Stimulated activated CD8-positive, alpha-beta memory T cell treated with anti-CD3 and anti-CD28 coated beads, Interleukin-4, amount 100 ng/mL, for 48 hours (primary cell): ENCODE measurements at places on chromosomes 16 and 17.

DNA sequence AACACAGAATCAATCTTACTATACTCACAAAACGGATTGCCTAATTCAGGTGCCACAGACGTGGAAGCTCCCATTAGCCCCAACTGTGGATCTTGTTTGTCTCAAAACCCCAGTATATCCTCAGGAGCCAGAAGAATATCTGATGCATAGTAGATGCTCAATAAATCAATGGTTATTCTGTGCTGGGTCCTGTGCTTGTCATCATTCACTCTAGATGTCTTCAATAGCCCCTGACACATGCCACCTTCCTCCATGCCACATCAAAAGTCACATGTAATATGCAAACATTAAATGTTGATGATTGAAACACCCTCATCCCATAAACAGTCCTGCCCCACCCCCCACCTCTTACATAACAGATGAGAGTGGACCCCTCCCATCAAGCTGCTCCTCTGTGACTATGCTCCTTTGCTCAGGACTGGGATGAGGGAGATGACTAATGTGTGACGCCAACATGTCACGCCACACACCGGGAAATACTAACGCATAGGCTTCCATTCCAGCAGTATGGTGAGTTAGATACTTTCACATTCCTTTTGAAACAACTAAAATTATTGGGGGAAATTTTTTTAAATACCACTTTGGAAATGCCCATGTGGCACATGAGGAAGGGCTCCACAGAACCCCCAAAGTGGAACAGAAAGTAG lies 267.6 kb upstream of the SDK2 start:
- no peak for DNase-seq

- no peak for DNase-seq
Observed at GRCh38 chr16:8718851-8719680, 44.6 kb downstream of the ABAT start.

GRCh38 chr17:81865358-81865732 lies 5.0 kb upstream of the P4HB start:
- DNase-seq: no peak

DNA sequence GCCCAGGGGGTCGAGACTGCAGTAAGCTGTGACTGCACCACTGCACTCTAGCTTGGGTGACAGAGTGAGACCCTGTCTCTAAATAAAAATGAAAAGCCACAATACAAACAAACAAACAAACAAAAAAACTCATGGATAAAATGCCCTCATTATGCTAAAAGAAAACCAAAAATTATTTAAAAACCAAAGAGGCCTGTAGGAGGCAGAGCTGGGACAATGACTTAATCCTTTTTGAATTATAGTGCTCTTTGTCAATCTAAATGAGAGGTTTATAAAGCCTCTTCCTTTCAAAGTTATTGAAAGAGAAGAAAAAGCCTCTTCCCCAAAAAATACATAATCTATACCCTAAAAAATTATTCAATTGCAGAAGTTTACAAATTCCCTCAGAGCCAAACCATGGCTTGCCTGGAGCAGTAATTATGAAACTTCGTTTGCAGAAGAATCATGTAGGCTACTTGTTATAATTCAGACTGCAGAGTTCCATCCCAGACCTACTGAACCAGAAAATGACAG lies 18.5 kb downstream of the CRLF3 start:
- DNase-seq: no peak

GRCh38 chr16:86213437-86214205 lies 296.7 kb upstream of the FOXF1 start:
- DNase-seq: no peak

- DNase-seq: no peak
Observed at GRCh38 chr16:85754413-85754812, 3.5 kb upstream of the C16orf74 start.

GRCh38 chr16:25066747-25067631 lies 44.6 kb upstream of the LCMT1 start:
- DNase-seq: peak; percentile 91

- DNase-seq: no peak
Observed at GRCh38 chr16:11179574-11179973, 76.4 kb downstream of the SOCS1 start.

- DNase-seq: no peak
Observed at GRCh38 chr17:44273607-44274006, 5.7 kb upstream of the SLC4A1 start.

DNA sequence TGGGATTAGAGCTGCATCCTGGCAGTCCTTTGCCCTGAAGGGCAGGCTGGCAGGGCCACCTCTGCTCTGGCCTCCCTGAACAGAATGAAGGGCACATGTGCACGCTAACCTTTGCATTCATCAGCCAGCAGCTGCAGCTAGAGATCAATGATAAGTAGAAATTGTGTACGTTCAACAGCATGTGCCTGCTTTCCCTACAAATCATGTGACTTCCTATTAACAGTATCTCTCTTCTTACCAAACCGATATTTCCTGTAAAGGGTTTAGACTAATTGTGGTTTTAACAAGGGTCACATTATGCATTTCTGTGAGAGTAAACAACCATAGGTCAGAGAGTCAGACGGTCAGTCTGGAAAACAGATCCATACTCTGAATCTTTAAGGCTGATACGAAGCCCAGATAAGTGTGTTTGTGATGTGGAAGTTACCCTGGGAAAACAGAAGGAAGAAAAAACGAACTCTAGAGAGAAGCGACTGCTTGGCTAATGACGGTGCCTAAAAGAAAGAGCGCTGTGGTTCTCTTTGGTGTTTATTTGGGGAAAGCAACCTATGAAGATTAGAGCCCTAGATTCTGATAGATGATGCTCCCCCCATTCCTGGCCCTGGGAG lies 219.4 kb downstream of the MAF start:
- DNase-seq: no peak

- no peak for DNase-seq
Observed at GRCh38 chr17:42198897-42199296, 4.6 kb upstream of the GHDC start.

- no peak for DNase-seq
Observed at GRCh38 chr16:51049678-51050376, 101.2 kb downstream of the SALL1 start.

GRCh38 chr17:39401412-39402243 lies at the start of gene FBXL20:
Gene FBXL20 (minus strand): TSS chr17:39401626. CDS start chr17:39401402, 224 bp downstream.
- peak; percentile 94 for DNase-seq

DNA sequence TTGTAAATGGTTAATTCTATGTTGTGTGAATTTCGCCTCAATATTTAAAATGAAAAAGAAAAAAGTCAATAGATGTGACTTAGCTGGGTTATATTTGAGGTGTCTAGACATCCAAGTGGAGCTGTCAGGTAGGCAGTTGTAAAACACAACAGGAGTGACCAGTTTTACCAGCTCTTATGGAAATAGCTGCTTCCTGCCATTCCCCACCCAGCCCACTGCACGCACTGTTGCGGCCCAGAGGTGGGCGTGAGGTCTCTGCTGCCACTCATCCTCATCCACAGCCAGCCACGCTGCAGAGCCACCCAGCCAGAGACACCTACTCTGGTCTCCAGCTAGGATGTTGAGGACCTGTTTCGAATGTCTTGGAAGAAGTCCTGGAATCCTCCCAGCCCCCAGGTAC lies 3.4 kb upstream of the CARD14 start:
- no peak for DNase-seq

GRCh38 chr17:45022288-45022648 lies 29.2 kb downstream of the DCAKD start:
- no peak for DNase-seq

DNA sequence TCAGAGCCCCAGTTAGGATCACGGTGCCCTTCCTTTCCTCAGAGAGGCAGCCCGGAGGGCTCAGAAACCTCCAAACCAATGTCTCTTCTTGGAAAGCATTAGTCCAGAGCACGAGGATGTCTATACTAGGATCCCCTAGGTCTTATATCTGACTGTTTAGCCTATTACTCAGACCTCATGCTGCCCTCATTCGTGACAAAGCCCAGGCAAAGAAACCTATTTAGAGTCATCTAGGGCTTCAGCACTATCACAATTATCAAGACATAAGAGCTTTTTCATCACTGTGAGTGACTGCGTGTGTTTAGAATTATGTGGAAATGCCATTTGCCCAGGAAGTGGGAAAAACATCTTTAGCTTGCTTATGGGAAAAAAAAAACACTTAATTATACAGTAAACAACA lies 159.8 kb upstream of the NOL11 start:
- DNase-seq: no peak

- no peak for DNase-seq
Observed at GRCh38 chr17:34403006-34403405, 40.0 kb upstream of the CCL1 start.

DNA sequence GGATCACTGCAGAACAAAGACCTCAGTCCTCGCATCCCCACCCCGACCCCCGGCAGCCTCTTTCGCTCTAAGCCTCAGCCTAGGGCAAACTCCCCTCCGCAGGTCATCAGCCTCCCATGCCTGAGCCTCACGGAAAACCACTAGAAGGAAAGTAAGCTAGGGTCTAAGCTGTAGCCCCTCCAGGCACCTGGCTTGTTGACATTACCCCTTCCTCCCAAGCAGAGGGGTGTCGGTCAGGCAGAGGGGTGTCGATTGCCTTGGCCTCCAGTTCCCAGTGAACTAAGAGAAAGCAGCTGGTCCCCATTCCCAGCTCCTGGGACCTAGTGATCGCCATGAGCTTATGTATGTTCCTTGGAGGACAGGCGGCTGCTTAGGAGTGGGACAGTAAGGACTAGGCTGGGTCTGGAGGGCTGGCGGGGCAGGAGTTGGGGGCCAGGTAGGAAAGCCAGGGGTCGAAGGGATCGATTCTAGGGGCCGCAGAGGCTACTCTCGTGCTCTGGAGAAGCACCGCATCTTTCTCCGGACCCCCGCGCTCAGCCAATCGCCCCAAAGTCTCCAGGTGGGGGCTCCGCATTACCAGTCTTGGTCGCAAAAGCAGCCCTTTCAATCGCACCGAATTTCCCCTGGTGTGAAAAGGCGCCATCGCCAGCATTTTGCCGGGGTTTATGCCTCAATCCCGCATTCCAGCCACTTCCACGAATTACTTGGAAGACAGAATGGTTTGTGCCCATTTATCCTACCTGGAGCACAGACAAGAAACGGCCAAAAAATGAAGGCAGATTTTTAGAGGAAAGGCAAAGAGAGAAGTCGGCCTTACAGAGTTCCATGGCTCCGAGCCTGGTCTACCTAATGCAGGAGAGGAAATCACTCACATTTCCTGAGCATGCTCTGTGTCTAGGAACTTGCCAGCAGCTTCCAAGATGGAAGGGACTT lies 21.3 kb upstream of the HOXB13 start:
- no peak for DNase-seq

- no peak for DNase-seq
Observed at GRCh38 chr17:21371511-21372081, 4.6 kb upstream of the KCNJ12 start.

DNA sequence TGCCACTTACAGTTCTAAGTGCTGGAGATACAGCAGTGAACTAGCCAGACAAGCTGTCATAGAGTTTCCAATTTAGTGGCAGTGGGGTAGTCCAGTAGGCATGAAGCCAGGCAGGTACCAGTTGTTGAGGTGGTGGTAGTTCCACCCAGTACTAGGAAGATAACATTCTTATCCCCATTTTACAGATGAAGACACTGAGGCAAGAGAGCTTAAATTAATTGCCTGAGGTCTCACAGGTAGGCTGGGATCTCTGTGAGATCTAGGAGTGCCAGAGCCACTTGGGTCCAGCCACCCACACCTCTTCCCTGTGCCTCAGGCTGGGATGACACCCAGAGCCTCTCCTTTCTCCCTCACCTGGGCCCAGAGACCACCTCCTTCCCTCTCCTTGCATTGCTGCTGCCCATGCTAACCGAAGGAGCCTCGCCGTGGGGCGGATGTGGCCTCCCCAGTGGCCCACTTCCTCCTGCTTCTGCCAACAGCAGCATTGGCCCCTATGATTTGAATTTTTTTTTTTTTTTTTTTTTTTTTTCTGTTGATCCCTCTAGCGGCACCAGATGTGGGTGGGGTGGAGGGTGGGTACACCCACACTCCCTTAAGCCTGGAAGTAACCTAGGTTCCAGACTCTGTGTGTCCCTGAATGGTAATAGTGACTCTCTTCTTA lies 114.0 kb downstream of the PRKCB start:
- DNase-seq: peak; percentile 75

DNA sequence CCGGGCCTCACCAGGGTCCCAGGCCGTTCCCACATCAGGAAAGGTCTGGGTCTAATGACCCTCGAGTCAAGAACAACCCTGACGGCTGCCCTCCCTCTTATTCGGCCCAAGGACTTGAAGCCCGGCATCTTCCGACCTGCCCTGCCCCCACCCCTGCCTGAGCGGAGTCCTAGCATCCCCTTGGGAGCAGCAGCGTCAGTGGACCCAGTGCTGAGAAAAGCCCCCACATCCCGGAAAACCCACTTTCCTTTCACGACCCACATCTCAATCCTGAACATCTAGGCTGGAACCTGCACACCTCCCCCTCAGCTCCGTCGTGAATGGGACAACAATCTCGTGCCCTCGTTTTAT lies 769 bp downstream of the TMEM88 start:
- DNase-seq: peak; percentile 27

DNA sequence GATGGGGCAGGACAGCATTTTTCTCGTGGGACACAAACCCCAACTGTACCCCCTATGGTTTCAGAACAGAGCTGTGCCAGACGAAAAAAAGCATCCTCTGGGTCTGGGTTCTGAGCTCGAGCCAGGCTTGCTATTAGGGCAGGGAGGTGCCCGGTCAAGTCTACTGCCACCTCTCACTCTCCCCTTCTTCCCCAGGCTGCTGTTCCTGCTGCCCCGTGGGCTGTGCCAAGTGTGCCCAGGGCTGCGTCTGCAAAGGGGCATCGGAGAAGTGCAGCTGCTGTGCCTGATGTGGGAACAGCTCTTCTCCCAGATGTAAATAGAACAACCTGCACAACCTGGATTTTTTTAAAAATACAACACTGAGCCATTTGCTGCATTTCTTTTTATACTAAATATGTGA lies 1.1 kb downstream of the MT1E start:
- DNase-seq: no peak

GRCh38 chr16:88059701-88060386 lies 108.6 kb downstream of the BANP start:
- DNase-seq: no peak

DNA sequence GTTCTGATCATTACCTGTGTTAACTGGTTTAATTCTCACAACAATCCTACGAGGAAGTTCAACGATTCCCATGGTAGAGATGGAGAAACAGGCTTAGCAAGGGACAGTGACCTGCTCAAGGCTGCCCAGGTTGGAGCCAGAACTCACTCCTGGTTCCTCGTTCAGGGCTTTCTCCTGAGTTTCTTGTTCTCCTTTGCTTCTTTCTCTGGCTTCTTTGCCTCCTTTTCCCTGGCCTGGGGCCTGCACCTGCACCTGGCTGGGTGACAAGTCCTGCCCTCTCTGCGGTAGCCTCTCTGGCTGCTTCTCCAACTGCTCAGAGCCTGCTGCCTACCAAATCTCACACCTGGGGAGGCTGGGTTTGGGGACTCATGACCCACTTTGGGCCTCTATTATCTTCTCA lies 2.8 kb downstream of the CCL22 start:
- no peak for DNase-seq
